Right lung (tissue), 10 donors: ENCODE measurements at places on chromosomes 4 and X. TPM values are rescaled to one million over a fixed set of nuclear protein-coding genes. Genes with fewer than 3 reads are reported as not detected.

UGT2B17 gene
- 1.6 TPM for polyA plus RNA-seq

FAM47A gene
- polyA plus RNA-seq, result not detected

JCHAIN gene
- 2.2 TPM for polyA plus RNA-seq

UGT2B15 gene
- polyA plus RNA-seq, result 0.53 TPM

ANAPC10 gene
- polyA plus RNA-seq, result 35.1 TPM

SPIN2A gene
- polyA plus RNA-seq, result 2.8 TPM

DNA sequence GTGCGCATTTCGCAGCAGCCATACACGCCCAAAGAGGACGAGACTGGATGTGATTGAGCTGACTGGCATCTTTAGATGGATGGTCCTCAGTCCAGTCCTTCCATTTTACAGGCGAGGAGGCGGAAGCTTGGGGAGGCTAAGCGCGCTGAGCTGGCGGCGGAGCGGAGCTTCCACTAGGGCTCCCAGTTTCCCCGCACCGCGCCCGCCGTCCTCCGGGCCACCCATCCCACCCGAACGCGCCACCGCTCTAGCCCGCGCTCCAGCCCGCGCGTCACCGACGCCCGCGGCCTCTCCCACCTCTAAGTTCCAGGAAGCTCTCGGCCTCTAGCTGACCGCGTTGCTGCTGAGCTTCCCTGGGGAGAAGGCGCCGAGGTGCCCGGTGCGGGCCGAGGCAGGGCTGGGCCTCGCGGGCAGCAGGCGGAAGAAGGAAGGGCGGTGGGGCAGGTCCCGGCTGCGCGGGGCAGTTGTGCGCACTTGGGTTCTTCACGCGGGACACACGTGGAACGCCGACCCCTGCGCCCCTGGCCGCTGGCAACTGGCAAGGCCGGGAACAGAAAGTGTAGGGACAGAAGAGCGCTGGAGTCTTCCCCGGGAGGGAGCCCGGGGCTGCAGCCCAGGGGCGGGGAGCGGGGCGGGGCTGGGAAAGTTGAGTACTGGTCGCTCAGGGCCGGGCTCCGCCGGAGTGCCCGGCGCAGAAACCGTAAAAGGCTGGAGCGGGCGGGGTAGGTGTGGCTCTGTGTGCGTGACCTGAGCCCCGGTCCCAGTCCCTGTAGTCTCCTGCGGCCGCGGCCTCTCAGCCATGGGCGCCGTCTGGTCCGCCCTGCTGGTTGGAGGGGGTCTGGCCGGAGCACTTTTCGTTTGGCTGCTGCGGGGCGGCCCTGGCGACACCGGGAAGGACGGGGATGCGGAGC lies at the start of gene STBD1:
STBD1 (plus strand) TSS at position 763 of the 911 bp plus-strand sequence; CDS start at position 800, 37 bp downstream.
- peak; percentile 77 for DNase-seq

DNA sequence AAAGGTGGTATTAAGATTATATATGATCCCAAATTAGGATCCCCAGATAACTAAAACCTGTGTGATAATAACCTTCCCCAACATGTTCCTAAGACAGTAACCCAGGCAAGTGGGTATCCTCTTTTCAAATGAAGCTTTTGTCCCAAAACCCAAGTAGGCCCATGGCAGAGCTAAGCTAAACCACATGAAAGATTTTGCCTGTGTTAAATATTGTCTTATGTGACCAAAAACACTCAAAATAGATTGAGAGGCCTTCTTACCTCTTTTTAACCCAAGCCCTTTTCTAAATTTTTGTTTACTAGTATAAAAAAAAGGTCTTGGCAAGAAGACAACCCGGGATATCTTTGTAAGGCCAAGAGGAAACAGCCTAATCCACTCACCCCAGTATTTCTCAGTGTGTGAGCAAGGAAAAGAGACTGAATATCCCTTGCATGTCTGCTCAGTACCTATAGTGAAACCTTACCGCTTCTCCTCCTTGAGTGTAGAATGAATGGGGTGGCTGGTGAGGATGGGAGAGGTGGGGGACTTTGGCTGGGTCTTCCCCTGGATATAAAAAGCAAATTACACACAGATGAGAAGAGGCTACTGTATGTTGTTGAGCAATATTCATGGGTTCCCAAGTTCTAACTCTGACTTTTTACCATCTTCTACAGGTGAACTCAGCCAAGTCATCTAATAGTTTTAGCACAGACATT lies 188.8 kb upstream of the BMP3 start:
- DNase-seq, result no peak

- no peak for DNase-seq
Observed at GRCh38 chr4:175752664-175753063, 59.4 kb downstream of the GPM6A start.

- DNase-seq, result peak; percentile 38
Observed at GRCh38 chrX:50081282-50081889, 119.4 kb downstream of the AKAP4 start.

DNA sequence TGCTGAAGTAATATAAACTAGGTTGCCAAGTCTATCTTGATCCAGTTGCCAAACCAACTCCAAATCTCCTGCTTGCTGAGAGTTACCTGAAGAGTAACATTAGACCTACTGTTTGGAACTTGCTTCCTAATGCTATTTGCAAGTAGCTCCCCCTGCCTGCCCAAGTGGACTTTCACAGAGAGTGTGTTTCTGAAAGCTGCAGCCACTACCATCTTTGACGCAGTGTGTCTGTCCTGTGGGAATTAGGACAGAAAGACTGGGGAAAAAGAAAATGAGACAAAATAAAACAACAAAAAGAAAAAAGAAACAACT lies 195.0 kb upstream of the HS3ST1 start:
- DNase-seq, result no peak

- DNase-seq, result no peak
Observed at GRCh38 chrX:19630228-19630627, 114.9 kb upstream of the MAP3K15 start.

DNA sequence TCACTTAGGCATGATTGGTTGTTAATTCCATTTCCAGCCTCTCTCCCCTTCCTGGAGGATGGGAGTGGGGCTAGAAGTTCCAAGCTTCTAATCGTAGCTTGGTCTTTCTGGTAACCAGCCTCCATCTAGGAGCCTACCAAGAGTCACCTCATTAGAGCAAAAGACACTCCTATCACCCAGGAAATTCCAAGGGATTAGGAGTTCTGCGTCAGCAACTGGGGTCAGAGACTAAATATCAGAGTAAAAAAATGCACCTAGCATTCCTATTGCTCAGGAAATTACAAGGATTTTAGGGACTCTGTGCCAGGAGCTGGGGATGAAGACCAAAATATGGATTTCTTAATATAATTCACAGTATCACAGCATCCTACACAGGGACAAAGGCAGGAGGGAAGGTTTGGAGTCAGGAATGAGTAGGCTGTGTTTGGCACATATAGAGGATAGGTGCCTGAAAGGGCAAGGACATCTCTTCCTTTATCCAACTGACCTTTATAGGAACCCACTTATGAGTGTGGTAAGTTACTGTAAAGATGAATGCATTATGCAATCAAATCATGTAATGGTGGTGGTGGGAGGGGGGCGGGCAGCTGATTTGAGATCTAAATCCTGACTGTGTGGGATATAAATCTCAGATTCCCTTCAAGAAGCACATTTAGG lies 30.5 kb upstream of the LIMCH1 start:
- DNase-seq, result no peak

DNA sequence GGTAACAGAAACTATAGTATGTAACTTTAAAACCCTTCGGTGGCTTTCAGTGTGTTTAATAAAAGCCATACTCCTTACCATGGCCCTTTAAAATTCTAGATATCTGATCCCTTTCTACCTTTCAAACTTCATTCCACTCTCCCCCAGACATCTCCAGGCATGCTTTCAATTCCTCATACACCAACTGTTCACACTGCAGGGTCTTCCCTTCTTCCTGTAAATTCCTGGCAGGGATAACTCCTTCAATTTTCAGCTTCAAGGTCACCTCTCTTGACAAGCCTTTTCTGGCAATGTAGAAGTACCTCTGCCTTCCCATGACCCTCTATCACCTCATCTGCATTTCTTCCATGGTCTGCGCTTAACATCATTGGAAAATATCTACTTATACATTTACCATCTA lies 60.8 kb downstream of the WDFY3 start:
- DNase-seq, result no peak

DNA sequence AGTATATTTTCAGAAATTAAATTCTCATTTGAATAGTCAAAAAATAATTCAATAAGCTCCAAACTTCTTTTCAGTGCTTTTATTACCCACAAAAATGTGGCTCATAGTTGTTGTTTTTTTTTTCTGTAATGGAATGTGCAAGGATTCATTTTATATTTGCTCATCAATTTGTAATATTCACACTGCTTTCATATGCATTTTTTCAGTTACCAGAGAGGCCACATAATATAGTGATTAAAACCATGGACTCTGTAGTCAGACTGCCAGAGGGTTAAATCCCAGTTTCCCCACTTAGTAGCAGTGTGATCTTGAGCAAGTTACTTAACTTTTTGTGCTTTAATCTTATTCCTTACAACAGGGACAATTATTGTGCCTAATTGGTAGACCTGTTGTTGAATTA lies 64.5 kb downstream of the FAM9B start:
- DNase-seq, result no peak

- DNase-seq, result no peak
Observed at GRCh38 chr4:188612659-188613058, 473.4 kb downstream of the TRIML1 start.

DNA sequence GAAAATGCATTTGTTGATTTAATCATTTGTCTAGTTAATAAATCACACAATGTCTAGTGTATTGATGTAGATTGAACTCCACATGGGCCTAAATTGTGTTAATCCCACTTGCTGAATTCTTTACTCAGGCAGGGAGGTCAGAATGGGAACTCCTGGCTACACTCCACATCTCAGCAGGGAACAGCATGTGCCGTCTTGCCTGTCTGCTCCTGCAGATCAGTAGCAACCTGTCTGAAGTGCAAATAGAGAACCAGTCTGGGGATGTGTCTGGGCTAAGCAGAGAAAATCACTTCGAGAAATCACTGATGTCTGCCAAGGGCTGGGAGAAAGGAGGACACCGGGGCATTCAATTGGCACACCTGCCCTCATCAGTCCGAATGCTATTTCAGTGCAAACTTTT lies 16.5 kb upstream of the MXRA5 start:
- DNase-seq, result no peak

- no peak for DNase-seq
Observed at GRCh38 chr4:158016511-158016910, 156.3 kb downstream of the GASK1B start.

DNA sequence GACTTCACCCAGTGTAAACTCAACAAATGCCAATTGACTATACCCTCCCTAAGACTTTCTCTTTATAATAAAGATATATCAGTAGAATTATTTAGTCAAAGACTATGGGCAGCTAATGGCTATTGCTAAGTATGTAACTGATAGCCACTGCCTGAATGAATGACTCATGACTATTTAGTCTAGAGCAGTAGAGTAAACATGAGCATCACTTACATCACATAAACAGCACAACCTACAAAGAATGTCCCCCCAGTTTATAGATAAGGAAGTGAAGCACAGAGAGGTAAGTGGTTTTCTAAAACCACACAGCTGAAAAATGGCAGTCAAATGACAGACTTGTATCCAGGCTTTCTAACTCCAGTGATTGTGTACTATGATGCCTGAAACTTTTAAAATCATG lies 507.0 kb downstream of the PPARGC1A start:
- no peak for DNase-seq

DNA sequence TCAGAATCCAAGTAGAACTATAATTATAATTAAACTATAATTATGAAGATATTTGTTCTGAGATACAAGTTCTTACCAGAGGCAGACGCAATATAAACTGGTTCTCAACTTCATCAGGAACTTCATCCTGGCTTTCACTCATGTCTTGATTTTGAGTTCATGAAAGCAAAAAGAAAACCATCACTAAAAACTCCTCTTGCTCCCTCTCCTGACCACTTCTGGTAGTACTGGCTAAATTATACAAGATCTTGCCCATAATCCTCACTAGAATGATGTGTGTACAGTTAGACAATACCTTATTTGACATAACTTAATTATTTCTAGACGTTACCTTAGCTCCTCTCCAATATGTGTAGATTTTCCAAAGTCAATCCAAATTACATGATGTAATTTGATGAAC lies 3.7 kb downstream of the TAF7L start:
- peak; percentile 22 for DNase-seq

DNA sequence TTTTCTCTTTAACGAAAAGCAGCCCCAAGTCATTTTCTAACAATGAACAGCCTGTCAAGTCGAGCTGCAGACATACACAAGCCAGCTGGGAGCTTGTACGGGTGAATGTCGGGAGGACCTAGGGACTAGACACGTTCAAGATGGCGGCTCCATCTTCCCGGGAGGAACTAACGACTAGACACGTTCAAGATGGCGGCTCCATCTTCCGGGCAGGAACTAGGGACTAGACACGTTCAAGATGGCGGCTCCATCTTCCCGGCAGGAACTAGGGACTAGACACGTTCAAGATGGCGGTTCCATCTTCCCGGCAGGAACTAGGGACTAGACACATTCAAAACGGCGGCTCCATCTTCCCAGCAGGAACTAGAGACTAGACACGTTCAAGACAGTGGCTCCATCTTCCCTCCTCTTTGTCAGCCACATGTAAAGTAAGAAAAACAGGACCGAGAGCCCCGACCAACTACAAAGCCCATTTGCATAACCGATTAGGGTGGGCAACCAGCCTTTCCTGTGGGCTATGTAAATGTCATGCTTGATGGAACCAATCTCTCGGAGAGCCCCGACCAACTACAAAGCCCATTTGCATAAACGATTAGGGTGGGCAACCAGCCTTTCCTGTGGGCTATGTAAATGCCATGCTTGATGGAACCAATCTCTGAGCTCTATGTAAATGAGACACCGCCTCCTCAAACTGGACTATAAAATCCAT lies 175.5 kb downstream of the DHRSX start:
- peak; percentile 89 for DNase-seq

DNA sequence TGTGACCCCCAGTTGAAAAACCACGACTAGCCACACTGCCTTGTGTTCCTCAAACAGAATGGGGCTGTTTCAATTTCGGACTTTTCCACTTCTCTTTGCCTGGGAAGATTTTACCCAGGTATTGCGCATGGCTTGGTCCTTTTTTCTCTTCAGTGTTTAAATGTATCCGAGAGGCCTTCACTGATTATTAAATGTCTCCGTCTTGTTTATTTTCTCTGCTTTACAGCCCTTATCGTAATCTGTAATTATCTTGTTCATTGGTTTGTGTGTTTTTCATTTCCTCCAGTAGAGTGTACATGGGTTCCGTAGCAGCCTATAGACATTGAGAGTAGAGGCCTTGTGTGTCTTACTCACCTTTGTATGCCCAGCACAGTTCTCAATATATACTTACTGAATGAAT lies 2.4 kb downstream of the MOSPD2 start:
- no peak for DNase-seq

GRCh38 chr4:166896254-166896653 lies 338.0 kb downstream of the SPOCK3 start:
- DNase-seq, result no peak

- DNase-seq, result no peak
Observed at GRCh38 chr4:120010646-120011045, 56.0 kb downstream of the MAD2L1 start.

DNA sequence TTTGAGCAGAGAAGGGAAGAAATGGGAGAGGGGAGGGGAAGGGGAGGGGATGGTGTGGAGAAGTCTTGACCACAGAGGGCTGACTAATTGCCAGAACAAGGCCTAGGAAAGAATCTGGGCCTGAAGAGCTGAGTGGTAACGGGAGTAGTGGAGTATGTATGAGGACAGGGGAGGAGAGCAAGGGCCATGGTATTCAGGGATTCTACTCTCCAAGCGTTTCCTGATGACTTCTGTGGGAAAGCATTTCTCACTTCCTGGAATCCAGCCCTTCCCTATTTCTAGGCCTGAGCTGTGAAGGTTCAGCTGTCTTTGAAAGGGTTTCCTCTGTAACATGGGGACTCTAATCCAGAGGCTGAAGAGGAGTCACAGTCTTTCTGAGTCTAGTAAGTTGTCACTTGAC lies 19.7 kb upstream of the SOX3 start:
- no peak for DNase-seq

GRCh38 chr4:86441175-86441936 lies 81.5 kb upstream of the MAPK10 start:
- no peak for DNase-seq
